ENCODE measurements at places on chromosomes 3 and 15. TPM values are rescaled to one million over a fixed set of nuclear protein-coding genes. Genes with fewer than 3 reads are reported as not detected.

BAHD1 gene
- 3.8 TPM for polyA plus RNA-seq

LMAN1L gene
- polyA plus RNA-seq: not detected

RTP3 gene
- polyA plus RNA-seq: not detected

GFM1 gene
- 10.5 TPM for polyA plus RNA-seq

LOXL1 gene
- 1.3 TPM for polyA plus RNA-seq

CISH gene
- 2.8 TPM for polyA plus RNA-seq

CEP19 gene
- 0.48 TPM for polyA plus RNA-seq

RHOV gene
- 0.17 TPM for polyA plus RNA-seq

CPLX3 gene
- polyA plus RNA-seq: not detected

DNA sequence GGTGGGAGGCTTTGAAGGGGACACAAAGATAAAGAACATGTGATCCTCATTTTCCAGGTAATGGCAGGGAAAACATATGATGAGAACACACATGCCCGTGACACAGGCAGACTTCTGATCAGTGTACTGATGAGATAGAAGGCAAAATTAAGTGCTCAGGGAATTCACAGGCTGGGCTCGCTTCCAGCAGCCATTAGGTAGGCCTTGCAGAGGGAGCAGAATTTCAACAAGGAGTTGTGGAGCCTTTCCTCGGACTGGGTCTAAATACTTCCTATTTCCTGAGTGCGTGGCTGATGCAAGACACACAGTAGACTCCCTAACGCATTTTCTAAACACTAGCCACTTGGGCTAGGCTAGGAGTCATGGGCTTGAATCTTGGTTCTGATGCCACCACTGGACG is 74.0 kb upstream of the ETV5 start:
- DNase-seq: no peak

DNA sequence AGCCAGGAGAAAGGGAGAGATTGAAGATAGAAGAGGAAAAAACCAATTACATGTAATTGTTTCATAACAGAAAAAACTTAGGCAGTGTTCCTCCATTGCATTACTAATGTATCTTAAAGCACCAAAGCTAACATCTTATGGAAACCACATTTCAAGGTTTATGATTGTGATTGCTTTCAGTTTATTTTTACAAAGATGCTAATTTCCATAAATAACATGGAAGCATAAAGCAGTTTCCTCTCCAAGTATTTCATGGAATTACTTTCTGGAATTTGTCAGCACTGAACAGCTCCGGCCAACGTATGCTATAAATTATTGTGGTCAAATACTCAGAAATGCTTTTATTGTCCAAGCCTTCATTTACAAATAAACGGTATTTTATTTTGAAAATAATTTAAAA is 11.6 kb downstream of the ADAMTSL3 start:
- no peak for DNase-seq

- peak; percentile 11 for DNase-seq
Observed at GRCh38 chr15:82808634-82809041, 790 bp upstream of the WHAMM start.

DNA sequence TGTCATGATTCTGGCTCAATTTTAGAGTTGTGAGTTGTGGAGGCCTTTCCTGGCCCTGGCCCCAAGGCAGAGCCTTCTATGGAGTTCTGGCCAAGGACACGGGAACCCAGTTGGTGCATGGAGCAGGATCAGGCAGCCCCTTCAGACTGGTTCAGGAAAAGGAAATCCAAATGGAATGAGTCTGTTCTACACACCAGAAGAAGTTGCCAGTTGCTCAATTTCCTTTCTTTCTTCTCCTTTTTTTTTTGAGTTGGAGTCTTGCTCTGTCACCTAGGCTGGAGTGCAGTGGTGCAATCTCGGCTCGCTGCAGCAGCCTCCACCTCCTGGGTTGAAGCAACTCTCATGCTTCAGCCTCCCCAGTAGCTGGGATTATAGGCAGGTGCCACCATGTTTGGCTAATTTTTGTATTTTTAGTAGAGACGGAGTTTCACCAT is 28.9 kb upstream of the BHLHE40 start:
- DNase-seq: no peak

DNA sequence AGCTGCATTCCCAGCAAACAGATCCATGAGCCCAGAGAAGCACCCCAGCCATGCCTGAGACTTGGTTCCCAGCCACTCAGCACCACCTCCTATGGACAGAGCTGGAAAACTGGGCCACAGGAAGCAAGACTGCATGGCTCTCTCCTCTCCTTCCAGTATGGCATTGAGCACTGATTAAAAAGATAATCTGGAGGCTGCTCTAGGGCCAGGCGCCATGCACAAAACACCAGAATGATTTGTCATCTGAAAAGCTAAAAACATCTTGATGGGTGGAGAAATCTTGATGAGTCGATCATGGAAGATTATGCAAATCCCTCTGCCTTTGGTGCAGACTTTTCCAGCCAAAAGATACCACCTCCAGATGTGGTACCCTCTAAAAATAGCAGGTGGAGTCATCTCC is 62.7 kb upstream of the MRPS22 start:
- DNase-seq: no peak

Data from HepG2 (cell line).